ENCODE measurements at places on chromosomes 13 and 19. TPM values are rescaled to one million over a fixed set of nuclear protein-coding genes. Genes with fewer than 3 reads are reported as not detected.

GRCh38 chr13:46387064-46387851 is at the start of gene RUBCNL:
Gene RUBCNL (minus strand): TSS chr13:46387252. CDS start chr13:46372475, 14,777 bp downstream.
- peak; percentile 7 for DNase-seq

DNA sequence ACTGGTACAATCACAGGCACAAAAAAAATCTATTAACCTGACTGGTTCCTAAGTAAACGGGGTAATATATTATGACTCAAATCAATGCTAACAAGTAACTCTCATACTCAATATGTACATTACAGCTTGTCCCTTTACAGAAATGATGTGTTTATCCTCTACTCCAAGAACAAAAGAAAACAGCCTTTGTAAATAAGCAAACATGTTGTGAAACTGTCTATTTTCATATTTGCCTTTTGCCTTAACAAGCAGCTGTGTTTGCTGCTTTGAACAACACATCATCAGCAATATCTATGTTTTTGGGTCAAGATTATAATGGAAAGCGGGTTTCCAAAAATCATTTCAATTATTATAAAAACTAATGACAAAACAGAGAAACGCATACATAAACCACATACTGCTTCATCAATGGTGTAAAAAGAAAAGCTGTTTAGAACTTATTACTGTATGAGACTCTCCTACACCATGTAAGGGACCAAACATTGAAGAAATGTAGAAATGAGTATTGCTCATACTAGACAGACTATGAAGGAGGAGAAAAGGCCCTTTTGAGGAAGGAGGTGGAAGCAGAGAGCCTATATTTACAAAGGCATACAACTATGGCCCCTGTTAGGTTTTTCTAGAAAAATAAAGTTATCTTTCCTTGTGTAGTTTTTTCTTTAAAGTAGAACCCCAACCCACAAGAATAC is 14.8 kb downstream of the TBC1D4 start:
- no peak for DNase-seq

- DNase-seq = no peak
Observed at GRCh38 chr13:109593230-109593629, 193.2 kb downstream of the IRS2 start.

- peak; percentile 92 for DNase-seq
Observed at GRCh38 chr19:8321067-8321985, at the start of the genes NDUFA7 and RPS28. Gene NDUFA7 (minus strand): TSS chr19:8321375. CDS start chr19:8321358, 17 bp downstream. Gene RPS28 (plus strand): TSS chr19:8321496. CDS start chr19:8321531, 35 bp downstream.

GRCh38 chr13:25709088-25709487 is 337.3 kb downstream of the ATP8A2 start:
- no peak for DNase-seq

GRCh38 chr13:91108315-91108714 is 239.2 kb upstream of the MIR17HG start:
- no peak for DNase-seq

DNA sequence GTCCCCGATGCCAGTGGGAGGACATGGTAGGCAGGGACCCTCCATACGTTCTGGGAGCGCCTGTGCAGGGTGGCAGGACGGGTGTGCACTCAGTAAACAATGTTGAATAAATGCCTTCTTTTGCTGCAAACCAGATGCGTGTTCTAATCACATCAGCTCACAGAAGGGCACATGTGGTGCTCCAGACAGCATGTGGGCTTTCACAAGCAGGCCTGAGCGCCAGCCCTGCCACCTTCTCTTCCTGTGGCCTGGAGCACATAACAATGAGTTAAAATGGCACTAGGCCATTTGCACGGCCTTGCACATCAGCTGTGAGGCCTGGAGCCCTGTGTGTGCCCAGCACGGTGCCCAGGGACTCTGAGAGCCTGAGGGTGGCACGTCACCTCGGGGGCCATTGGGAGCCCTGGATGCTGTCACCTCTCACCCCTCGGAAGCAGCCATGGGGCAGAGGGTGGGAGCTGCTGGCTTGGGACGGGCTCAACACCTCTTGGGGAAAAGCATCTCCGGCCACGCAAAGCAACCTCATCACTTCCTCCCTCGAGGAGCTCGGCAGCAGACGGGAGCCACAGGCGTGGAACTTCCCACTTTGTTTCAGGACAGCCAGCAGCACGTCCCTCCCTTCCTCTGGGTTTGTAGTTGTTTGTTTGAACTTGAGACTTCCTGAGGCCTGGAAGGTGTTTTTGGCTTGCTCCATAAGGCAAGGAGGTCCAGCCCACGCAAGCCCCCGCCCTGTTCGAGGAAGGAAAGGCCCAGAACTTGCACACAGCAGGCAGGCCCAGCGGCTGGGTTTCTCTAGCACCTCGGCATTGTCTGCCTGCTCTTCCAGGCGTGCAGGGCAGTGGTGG is 9.8 kb downstream of the MCF2L start:
- DNase-seq = no peak

DNA sequence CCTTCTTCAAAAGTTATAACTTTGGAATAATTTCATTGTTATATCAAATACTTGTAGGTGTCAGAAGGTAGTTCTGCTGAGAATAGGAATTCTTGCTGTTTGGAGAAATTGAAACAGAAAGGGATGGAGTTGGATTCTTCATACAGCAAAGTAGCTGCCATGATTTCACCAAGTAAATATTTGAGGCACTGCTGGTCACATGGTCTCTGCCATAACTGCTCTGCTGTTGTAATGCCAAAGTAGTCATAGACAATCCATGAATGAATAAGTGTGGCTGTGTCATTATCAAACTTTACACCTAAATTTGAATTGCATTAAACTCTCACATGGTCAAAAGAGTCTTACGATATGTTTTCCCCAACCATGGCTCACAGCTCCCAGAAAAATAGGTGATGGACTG is 308.6 kb downstream of the GPC6 start:
- no peak for DNase-seq

DNA sequence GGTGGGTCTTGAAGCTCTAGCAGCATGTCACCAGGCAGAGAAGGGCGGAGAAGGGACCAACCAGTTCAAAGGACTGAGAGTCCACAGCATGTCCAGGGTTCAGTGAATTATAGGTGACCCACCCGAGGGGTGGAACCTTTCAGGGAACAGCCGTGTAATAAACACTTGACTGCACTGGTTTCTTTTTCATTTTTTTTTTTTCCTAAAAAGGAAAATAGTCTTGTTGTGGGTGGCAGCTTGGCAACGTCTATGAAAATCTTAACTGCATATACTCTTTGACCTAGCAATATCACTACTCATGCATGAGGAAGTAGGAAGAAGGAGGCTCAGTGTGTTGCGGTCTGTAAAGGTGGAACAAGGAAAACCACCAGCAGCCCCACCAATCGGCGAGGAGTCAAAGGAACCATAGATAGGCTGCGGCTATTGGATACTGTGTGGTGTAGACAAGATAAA is 13.0 kb upstream of the MYH14 start:
- no peak for DNase-seq

ERICH4 gene
- not detected for total RNA-seq
